NCI-H2171 treated with DMSO at 0.1 percent for 48 hours (cell line): ENCODE measurements at places on chromosomes 12 and 14.

- DNase-seq = no peak
Measured at GRCh38 chr14:75025082-75025481, 22.4 kb downstream of the EIF2B2 start.

DNA sequence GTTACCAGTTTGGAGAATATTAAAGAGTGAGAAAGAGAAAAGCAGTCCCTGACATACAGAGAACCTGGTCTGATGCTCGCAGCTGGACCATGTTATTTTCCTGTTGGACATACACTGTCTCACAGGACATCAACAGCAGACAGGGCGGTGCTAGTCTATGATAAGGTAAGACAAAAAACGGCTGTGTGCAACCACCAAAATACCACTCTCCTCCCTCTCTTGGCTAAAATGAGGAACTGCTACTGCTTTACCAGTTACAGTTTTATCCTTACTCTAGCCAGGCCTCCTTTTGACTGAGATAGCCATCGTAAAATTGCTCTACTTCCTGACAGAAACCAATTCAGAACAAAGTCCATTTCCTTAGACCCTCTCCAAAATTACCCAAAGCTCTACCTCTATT lies 47.0 kb upstream of the ERGIC2 start:
- no peak for DNase-seq

DNA sequence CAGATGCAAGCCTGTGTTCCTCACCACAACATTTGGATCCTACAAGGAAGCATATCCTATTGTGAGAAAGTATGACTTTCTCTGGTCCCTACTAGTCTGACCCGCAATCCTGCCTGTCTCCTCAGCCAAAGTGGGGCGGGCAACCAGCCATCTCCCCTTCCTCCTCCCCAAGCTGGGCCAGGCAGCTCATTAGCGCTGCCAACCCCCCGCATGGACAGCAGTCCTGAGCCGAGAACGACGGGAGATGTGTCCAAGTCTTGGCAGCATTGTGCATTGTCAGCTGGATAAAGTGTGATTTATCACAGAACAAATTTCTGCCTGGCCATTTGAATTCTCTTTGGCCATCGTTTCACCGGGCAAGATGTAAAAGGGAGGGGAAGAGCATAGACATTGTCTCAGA lies 139.4 kb downstream of the SLC15A4 start:
- DNase-seq = no peak

DNA sequence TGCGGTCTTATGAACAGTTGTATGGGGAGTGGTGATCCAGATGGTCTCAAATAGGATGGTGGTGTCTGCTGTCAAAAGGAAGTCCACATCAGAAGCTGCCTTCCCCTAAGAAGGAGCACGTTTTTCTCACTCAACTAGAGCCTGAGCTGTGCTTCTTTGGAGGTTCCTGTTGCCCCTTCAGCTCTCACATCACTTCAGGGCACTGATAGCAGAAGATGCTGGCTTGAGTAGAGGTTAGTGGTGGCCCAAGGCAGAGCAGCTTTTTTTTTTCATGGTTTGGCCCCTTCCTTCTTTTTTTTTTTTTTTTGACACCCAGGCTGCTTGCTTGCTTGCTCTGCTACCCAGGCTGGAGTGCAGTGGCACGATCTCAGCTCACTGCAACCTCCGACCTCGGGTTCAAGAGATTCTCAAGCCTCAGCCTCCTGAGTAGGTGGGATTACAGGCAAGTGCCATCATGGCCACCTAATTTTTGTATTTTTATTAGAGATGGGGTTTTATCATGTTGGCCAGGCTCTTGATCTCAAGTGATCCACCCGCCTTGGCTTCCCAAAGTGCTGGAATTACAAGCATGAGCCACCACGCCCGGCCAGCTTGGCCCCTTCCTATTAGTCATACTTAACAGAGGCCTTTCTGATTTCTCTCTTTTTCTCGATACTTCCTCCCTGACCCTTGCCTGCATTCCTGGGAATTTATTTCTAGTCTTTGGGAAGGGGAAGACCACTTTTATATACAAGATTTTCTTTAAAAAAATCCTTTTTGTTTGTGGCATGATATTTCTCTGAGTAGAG lies 31.6 kb downstream of the KLRD1 start:
- no peak for DNase-seq

GRCh38 chr14:58243790-58244555 lies 670 bp upstream of the PSMA3 start:
- DNase-seq = peak; percentile 94

- no peak for DNase-seq
Measured at GRCh38 chr12:58873496-58873895, 46.8 kb downstream of the LRIG3 start.

DNA sequence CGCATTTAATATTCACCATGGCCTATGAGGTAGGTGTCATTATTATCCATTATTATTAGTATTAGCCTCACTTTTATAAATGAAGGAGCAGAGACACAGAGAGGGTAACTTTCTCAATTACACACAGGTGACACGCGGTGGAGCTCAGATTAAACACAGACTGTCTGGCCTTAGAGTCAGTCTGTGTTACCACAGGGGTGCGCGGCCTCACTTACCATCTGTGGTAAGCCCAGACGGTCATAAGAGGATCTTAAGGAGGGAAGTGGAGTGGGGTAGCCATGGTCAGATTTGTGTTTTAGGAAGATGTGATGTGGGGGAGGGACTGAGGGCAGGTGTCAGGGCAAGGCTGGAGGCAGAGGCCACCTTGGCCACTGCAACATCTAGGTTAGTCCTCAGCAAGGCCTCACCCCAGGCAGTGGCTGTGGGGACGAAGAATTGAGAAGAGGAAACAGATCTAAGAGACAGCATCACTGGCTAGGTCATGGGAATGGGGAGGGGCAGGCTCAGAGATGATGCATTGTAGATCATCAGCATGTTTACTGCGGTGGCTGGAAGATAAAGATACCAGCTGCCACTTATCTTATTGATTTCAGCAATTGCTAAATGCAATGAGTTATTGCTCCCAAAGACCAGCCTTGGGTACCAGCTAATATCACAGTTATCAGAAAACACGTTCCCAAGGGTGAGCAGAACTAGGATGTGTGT lies 67.1 kb downstream of the SERPINA3 start:
- no peak for DNase-seq

DNA sequence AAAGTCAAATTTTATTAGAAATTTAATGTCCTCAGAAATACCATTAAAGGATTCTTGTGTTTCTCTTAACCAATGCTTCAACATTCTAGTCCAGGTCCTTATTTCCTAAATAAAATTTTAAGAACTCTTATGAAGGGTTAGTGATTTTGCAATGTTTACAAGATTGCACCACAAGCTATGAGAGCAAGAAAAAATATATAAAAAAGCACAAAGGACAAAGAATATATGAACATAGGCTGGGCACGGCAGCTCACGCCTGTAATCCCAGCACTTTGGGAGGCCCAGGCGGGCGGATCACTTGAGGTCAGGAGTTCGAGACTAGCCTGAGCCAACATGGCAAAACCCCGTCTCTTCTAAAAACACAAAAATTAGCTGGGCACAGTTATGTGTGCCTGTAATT lies 7.7 kb downstream of the RACGAP1 start:
- no peak for DNase-seq

GRCh38 chr12:94100990-94101737 lies 47.2 kb upstream of the PLXNC1 start:
- DNase-seq = peak; percentile 88
